Brain (organoid and tissue), 16 donors: ENCODE measurements at places on chromosomes 7 and 10.
A peak's percentile ranks its signal among the peaks of the same experiment; 100 is the strongest.

- no peak for DNase-seq
Observed at GRCh38 chr10:124866812-124867211, 65.2 kb downstream of the ABRAXAS2 start.

DNA sequence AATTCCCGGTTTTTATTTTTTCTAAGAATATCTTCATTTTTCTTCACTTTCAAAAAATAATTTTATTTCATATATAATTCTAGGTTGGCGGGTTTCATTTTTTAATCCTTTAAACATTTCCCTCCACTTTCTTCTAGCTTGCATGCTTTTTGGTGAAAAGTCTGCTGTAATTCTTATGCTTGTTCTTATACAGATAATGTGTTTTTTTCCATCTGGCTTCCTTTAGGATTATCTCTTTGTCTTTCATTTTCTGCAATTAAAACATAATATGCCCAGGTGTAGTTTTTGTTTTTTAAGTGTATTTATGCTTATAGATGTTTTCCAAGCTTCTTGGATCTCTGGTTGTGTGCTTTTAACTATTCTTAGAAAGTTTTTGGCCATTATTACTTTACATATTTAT is 341.3 kb upstream of the SEMA3C start:
- no peak for DNase-seq

- DNase-seq, result peak; percentile 28
Observed at GRCh38 chr7:115924411-115924810, 106.2 kb downstream of the TFEC start.

DNA sequence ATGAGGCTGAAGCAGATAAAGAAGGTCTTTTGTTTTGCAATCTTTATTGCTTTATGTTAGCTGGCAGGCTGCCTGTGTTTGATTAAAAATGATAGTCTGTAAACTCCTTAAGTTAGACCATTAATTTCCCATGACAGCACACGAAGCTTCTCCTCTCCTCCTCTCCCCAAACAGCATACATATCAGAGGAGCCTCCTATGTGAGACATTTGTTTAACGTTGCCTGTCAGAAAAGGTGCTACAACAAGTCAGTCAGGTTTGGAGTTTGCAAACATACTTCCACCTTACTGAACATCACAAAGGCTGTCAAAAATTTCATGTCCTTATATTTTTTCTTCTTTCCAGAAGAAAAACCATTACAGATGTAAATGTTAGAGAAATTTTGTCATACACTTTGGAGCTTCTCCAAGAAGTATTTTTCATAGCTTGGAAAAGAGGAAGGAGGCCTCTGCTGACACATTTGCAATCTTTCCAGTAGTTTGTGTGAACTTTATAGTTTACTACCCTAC is 393.1 kb downstream of the EXOC4 start:
- DNase-seq, result no peak

DNA sequence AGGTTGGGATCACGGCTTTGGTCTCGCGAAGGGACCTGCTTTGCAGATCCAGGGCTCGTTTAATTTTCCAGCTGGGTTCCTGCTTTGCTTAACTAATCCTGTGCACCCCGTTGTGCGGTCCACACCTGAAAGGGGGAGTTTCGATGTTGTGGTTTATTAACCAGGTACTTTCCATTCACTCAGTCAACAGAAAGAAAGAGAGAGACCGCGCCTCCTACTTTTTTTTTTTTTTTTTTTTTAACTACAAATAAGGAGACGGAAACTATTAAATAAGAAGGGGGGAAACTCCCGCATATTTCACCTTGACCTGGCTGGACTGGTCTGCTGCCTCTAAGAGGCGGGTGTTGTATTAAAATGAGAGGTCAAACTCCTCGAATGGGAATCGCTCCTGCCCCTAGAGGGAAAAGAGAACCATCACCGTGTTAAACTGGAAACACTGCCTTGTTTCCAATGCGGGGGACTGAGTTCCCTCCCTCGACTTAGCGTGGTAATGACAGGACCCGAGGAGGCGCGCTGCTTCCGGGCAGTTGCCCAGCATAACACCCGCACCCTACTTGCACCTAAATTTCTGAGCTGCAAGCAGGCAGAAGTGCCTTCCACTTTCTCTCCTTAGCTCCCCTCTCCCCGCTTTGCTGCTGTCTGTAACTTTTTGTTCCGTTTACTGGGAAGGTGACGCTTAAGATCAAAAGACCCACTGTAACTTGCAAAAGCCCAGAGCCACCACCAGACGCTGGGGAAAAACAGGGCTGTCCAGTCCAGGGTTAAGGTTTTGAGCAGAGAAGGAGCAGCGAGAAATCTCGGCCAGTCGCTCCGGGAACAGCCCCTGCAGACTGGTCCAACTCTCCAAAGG is 1.1 kb upstream of the ITGB8 start:
- peak; percentile 80 for DNase-seq

DNA sequence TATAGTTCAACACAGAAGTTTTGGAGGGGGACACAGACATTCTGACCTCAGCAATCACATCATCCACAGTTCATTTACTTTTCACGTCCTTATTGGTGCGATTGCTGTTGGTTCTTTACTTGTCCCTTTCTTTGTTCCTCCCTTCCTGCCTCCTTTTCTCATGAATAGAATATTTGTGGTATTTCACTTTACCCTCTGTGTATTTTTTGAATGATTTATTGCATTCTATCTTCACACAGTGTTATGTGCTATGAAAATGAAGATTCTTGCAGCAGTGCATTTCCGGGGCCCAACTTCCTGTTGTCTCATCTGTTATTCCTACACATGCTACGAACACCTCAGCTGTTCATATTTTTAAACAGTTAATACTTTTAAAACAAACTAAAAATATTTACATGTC is 179.6 kb downstream of the ZMYND11 start:
- DNase-seq, result no peak
